LHCN-M2 (cell line): ENCODE measurements at places on chromosomes 6 and 20. TPM values are rescaled to one million over a fixed set of nuclear protein-coding genes. Genes with fewer than 3 reads are reported as not detected.
A peak's percentile ranks its signal among the peaks of the same experiment; 100 is the strongest.

The MCCD1 gene
- total RNA-seq: not detected in 2 replicates

The DLK2 gene
- 2.4 and 4.4 TPM in 2 replicates for total RNA-seq

The BLCAP gene
- total RNA-seq: 82.2 and 108 TPM in 2 replicates

The PCMTD2 gene
- total RNA-seq: 39.1 and 56.6 TPM in 2 replicates

The SLC2A10 gene
- 21.0 and 31.0 TPM in 2 replicates for total RNA-seq

The CGA gene
- not detected in 2 replicates for total RNA-seq

DNA sequence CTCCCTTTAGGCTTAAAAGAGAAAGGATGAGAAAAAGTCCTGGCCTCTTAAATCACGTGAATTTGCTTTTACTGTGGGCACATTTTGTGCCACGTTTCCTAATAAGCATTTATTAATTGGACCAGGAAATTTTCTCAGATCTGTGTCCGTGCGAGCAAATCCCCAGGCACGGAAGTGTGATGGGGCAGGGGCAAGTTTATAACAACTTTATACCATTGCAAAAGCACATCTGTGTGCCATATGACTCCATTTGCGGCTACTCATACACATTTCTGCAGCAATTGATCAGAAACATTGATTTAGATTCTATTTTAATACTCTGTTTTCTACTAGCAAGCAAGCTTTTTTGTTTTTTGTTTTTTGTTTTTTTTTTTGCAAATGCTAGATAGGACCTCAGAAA, 373.2 kb downstream of the TAF4 start:
- no peak for DNase-seq

GRCh38 chr20:53157443-53158408, 185.6 kb downstream of the TSHZ2 start:
- DNase-seq: peak; percentile 25

- no peak for DNase-seq
These were observed 19.9 kb downstream of the SMPDL3A start for GRCh38 chr6:122809001-122809400.

DNA sequence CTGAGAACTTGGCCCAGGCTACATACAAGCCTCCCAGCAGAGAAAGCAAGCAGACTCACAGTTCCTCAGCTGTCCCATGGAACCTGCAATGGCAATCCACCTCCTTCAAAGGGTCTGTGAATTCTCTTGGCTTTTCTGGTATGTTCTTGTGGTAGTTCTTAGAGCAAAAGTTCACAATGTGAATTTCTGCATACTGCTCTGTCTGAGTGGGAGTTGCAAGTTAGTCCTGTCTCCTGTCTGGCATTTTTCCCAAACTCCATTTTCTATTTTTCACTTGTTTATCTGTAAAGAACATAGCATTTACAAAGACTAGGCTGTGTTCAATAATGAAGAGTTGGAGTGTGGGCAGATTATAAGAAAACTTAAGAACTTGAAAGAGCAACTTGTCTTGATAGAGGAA, 269.9 kb downstream of the BCKDHB start:
- no peak for DNase-seq

- DNase-seq: no peak
These were observed 306.1 kb upstream of the RGS17 start for GRCh38 chr6:153437193-153437592.

DNA sequence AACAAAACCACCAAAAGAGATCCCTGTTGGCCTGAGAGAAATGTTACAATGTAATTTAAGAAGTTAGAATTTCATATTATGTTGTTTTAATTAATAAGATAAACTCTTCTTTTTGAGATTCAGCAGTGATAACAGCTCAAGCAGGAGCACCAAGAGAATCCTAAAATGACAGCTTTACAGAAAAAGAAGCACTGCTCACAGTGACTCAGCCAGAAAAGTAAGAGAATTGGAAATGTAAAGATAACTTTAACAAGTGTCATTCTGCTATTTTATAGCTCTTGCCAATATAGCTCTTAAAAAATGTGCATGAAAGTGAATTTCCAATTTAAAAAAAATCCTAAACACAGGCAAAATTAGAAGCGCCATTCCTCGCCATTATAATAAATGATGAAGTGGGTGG, 111.3 kb downstream of the UBE3D start:
- no peak for DNase-seq

- DNase-seq: no peak
These were observed 981.3 kb upstream of the FLRT3 start for GRCh38 chr20:15318682-15319081.

- no peak for DNase-seq
These were observed 160.7 kb downstream of the ZFAND3 start for GRCh38 chr6:37980222-37980595.

GRCh38 chr20:10857352-10858070, 183.7 kb upstream of the JAG1 start:
- DNase-seq: peak; percentile 49

DNA sequence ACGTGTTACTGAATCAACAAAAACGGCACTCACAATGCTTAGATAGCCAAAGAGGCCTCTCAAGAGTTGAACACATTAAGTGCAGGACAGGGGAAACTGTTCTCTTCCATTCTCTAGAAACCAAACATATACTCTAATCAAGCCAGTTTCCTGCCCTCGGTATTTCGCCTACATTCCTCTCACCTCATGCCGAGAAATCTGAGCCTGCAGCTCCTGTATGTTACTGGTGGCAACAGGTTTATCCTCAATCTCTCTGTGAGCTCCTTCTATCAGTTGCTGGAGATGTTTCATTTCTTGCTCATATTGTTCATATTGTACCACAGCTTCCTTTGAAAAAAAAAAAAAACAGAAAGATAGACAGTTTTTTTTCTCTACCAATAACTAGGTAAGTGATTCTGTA, 328.9 kb downstream of the SYNE1 start:
- no peak for DNase-seq

DNA sequence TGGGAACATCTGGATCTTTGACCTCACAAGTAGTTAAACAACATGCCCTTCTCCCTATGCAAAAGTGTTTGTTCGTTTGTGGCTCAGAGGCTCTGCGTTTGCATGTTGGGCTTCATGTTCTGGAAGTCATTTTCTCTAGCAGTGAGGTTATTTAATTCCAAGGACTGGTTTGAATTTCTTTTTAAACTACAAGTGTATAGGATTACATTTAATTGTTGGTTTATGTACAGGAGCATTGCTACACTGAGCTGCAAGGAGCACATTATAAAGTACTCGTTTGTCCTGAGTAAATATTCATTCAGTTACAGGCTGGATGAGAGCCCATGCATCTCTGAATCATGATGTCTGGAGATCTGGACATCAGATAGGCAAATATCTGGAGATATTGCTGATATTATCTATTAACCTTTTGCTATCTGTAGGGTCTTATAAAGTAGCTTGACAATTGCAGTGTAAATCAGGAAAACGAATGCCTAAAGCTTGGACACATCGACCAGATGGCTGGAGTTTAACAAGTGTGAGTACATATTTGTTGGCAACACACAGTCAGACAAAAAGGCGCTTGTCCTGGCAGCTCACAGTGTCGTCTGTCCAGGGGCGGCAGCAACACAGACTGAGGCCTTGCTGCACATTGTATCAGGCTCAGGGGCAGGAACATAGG, 84.6 kb downstream of the PDE7B start:
- no peak for DNase-seq

DNA sequence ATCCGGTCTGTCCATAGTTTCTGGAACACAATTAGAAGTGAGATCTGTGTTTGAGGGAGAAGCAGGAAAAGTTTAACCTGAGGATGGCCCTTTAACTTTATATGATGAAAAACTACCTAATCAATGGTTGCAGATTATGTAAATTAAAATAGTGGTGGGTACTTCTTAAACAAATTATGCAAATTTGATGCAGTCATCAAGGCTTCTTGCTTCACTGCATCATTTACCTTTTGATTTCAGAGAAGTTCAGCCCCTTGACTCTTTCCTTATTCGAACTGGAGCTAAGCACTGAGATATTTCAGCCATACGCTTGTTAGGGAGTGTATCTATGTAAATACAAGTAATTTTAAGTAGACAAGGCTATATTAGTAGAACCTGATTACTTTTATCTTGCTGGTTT, 73.8 kb downstream of the JARID2 start:
- no peak for DNase-seq
